Muscle of leg (tissue), 16 donors: ENCODE measurements at places on chromosomes 1 and 21.

DNA sequence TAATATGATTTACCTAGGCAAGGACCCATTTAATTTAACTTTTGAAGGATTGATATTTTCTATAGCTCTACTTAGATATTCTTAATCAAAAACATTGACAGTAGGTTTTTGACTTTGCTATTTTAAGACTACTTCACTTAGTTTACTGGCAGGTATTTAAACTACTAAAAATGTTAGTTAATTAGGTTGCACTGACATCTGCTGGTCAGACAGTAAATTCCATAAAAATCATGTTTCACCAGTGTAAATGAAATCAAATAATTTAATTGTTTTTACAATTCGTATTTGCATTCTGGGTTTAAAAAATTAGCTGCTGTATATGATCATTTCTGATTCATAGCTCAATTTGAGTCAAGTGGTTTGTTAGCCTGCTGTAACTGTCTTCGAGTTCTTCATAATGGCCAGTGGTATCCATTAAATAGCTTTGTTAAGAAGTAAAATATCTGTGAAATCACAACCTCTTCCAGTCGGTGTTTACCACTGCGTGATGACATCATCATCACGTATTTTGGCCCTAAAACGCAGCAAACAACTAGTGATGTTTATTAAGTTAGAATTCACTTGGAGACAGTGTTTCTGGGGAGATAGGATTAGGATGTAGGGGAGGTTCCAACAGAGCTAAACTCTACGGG lies 26.2 kb downstream of the EXTL2 start:
- DNase-seq: peak; percentile 58

DNA sequence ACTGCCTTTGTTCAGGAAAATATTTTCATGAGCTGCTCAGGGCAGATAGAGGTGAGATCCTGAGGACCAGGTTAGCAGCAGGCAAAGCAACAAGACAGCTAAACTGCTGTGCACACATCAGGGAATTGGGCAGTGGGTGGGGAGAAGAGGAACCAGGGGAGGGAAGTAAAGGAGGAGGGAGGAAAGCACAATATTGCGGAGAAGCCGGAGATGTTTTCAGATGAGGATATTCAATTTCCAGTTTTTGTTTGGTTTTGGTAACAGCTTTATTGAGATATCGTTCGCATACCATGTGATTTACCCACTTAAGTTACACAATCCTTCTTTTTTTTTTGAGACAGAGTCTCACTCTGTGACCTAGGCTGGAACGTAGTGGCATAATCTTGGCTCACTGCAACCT lies 34.5 kb downstream of the EPHA10 start:
- no peak for DNase-seq

DNA sequence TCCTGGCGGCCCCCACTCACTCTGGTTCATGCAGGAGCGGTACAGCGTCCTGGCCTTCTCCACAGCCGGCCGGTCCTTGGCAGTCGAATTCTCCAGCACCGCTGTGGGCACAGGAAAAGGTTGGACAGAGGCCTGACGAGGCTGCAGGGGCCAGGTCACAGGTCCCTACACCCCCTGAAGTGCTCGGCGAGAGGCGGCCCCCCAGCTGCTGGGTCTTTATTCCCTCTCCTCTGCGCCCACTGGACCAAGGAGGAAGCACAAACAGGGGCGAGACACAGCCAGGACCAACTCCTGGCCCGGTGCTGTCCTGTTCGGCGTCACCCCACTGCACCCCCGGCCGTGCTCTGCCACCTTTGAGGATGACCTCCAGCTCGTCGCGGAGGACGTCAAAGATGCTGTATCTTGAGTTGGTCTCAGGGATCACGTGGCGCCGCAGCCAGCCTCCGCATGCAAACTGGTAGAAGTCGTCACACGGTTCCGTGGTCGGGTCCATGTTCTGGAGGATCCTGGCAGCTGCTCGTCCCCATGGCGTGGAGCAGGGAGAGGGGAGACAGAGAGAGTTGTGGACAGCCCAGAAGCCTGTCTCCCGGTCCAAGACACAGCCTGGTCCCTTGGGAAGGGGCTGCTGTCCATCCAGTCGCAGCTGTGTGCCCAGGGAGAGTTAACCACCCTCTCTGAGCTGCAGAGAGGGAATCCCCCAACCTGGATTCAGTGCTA lies 22.9 kb downstream of the PRXL2B start:
- no peak for DNase-seq

DNA sequence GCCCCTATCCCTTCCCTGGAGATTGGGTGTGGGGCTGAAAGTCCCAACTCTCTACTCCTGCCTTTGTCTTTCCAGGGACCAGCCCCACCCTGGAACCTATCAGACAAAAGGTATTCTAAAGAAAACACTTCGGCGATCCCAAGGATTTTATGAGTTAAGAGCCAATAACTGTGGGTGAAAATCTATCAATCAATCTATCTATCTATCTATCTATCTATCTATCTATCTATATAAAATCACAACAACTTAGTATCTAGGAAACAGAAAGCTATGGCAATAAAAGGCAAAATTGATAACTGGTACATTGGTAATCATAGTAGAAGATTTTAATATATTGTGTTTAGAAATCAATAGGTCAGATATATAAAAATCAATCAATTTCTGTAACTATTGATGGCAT lies 22.9 kb downstream of the TRIM11 start:
- DNase-seq: no peak

DNA sequence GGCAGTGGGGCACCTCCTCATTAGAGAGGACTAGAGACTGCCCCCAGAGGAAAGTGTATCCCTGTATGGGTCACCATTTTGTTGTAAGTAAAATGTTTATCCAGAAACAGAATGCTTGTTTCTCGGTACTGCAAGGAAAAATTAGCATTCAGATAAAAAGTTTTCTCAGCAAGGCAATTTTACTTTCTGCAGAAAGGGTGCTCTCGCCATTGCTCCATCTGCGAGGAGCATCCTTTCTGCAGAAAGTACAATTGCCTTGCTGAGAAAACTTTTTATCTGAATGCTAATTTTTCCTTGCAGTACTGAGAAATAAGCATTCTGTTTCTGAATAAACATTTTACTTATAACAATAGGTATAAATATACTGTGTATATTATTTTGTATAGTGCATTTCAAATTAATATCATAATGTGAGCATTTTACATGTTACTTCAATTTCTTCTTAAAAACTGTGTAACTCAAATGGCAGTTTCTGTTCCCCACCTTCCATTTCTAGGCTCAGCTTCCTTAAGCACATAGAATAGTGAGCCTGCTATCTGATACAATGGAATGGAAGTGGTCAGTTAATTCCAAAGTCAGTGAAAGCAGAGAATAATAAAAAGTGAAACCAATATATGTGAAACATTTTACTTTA lies 76.5 kb upstream of the DESI2 start:
- no peak for DNase-seq

- DNase-seq: no peak
Observed at GRCh38 chr1:201504799-201505502, 2.0 kb downstream of the CSRP1 start.
